Lower leg skin (tissue), 4 donors: ENCODE measurements at places on chromosomes 7 and 10.

DNA sequence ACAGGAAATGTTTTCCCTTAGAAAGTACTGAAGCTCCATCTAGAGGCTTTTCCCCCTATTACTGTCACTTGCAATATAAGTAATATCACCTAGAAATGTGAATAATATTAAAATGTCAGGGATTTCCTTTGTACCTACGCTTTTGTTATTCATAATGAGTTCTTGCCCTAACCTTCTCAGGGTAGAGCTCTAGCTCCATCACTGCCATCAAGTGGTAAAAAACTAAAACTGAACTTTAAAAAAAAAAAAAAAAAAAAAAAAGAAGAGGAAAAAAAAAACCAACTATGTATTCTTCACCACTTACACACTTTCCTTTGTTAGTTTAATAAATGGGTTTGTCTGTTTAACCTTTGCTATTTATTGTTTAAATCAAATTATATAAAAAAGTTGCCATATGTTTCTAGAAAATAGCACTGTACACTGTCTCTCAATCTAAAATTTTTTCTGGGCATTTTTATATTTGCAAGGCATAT lies 49.9 kb downstream of the DNAJC1 start:
- DNase-seq: no peak

- DNase-seq: no peak
Measured at GRCh38 chr7:31000161-31000693, 36.5 kb downstream of the GHRHR start.

DNA sequence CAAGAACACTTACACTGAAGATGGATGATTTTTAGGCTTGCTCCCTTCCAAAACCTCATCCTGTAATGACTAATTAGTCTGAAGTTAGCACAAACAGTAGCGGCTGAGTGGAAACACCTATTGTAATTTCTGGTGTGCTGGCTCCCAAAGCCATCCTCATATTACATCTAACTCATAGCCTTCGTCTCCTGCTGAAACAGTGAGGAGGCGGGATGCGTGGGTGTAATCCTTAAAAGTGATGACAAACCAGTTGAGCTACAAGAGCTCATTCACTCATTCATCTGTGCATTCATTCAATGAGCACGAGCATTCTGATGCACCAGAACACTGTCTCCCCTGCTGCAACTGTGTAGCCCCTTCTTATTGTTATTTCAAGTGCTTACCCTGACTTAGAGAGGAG lies 235.3 kb downstream of the CALN1 start:
- no peak for DNase-seq

- DNase-seq: peak; percentile 86
Measured at GRCh38 chr10:113385021-113385999, 167.5 kb upstream of the HABP2 start.

DNA sequence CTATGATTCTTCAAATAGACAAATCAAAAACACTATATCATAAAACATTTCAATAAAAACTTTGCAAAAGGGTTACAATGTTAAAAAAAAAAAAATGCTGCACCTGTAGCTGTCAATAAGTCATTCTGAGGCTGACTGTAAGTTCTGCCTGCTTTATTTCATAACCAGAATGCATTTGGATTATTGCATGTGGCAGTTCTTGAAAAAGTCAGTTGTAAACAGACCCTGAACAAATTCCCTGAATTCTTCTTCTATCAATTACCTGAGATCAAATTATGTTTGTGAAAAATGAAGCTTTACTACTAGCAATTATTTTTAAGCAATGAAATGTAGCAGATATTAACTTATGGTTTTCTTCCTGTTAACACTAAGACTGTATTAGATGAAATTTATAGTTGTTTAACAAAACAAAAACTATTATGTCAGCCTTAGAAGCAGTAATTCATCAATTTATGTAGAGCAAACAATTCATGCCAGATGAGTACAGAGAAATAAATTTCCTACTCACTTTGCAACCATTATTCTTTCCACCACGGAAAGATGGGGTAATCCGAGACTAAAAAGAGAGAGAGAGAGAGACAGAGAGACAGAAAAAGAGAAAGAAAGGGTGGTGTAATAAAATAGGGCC lies 107.8 kb downstream of the SFMBT2 start:
- DNase-seq: no peak

DNA sequence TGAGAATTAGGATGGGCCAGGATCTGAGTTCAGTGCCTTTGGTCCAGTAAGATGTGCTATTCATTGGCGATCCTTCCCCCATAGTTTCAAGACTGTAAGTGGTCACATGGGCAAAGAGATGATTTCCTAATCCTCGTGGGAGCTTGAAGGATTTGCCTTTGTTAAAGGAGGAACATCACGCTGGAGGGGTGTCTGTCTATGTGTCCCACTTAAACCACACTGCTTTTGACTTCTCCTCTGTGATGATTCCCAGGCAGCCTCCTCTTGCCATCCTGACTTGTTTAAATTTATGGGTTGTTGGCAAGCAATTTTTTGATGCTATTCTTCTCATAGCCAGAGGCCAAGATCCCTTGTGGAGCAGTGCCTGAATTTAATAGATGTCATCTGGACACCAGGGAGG lies 154.0 kb downstream of the TCF7L2 start:
- no peak for DNase-seq

DNA sequence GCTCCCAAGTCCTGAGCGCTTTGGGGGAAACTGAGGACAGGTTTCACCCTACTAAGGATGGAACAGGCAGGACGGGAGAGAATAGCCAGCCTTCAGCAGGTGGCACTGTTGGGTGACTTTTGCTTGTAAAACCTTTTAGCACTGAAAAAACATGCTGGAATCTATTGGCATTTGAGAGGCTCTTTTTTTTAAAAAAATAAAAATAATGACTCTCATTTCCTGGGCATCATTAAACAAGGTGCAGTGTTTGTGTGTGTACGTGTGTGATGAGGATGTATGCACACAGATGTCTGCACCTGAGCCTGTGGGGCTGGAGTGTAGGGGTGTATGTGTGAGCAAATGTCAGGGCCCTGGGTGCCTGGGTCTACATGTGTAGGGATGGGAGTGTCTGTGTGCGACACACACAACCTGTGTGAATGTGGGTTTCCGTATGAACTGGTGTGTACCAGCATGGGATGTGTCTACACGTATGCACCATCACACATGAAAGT lies 177.9 kb downstream of the RPS24 start:
- no peak for DNase-seq

- peak; percentile 26 for DNase-seq
Measured at GRCh38 chr7:2309889-2310331, 4.3 kb downstream of the SNX8 start.

DNA sequence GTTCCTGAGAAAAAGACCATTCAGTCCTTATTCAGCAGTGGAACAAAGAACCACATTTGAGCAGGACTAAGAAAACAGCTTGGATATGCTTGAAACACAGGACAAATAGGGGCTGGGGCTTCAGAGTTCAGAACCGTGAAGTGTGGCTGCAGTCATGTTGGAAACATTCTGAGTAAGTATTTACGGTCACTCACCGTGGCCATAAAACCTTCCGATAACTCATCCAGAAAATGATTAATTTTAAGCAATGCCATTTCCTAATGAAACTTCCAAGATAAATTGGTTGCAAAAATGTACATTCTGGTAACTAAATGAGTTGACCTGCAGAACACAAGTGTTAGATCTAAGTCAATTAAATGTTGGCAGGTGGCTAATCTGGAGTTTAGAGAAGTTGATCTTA lies 279.2 kb downstream of the CXCL12 start:
- no peak for DNase-seq

GRCh38 chr7:102089175-102090098 lies 197.2 kb upstream of the SH2B2 start:
- no peak for DNase-seq

GRCh38 chr7:18469316-18469715 lies 26.2 kb upstream of the HDAC9 start:
- DNase-seq: no peak

DNA sequence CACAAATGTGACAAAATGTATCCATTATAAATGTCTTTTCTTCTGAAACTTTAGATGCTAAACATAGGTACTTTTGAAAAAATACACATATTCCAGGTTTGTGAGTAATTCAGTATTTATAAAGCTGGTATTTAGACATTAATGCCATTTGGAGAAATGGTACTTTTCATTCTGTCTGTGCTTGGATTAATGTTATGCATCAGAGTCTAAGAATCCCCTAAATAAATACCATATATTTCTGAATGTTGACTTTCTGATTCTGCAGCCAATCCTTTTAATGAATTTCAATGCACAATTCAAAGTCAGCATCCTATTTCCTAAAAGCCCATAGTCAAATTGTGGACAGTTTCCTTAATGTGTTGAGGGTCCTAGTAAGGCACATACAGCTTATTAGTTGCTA lies 145.0 kb downstream of the DKK1 start:
- no peak for DNase-seq

DNA sequence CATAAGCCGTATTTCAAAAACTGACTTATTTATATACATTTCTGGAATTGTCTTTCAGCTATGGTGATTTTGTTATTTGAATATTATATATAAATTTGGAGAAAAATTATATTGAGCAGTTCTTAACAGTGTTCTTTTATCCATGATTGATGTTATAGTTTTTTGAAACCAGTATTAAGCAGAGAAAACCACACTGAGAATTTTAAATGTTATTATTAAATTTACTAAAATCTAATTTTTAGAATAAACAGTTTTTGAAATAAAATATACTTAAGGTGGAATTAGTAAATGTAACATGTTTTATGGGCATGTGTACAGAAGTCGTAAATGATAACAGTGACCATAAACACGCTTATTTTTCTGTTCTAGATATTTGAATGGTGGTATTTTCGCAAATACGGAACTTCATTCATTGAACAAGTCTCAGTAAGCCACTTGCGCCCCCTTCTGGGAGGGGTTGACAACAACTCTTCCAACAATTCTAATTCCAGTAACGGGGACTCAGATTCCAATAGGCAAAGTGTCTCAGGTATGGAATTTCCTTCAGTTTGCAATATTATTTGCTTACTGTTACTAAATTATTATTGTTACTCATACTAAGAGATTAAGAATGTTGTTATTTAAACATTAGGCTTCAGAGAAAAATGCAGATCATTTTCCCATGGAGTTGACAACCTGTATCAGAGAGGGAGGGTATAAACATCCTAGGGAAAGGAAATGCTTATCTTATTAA lies 166.1 kb downstream of the ST7 start:
- DNase-seq: peak; percentile 95

DNA sequence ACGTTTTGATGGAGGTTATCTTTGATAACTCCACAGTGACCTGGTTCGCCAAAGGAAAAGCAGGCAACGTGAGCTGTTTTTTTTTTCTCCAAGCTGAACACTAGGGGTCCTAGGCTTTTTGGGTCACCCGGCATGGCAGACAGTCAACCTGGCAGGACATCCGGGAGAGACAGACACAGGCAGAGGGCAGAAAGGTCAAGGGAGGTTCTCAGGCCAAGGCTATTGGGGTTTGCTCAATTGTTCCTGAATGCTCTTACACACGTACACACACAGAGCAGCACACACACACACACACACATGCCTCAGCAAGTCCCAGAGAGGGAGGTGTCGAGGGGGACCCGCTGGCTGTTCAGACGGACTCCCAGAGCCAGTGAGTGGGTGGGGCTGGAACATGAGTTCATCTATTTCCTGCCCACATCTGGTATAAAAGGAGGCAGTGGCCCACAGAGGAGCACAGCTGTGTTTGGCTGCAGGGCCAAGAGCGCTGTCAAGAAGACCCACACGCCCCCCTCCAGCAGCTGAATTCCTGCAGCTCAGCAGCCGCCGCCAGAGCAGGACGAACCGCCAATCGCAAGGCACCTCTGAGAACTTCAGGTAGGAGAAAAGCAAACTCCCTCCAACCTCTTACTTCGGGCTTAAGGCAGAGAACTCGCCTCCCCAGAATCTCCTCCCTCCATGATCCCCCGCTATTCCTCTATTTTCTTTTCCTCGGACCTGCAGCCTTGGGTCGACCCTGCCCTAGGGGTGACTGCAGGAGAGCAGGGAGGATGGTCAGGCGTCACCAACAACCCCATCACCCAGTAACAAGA lies at the start of gene SERPINE1:
TSS of gene SERPINE1 (plus strand) at position 454 of the 809 bp plus-strand sequence. CDS start 1,290 bp downstream, outside the sequence.
- DNase-seq: peak; percentile 92

DNA sequence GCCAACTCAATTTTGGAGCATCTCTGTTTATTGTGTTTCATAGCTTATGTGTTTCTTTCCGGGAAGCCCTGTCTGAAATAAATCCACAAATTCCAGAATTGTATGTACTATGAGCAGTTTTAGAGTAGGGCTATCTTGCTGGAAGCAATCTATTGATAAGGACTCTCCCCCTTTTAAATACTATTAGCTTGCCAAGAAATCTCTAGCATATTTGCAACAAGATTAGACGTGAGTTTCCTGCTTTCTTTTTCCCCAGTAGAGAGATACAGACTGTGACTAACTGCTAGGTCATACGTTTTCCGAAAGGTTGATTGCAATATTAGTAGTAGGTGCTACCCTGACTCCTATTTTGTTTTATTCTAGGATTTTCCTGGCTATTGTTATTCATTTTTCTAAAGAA lies 277.0 kb downstream of the MALRD1 start:
- DNase-seq: no peak

DNA sequence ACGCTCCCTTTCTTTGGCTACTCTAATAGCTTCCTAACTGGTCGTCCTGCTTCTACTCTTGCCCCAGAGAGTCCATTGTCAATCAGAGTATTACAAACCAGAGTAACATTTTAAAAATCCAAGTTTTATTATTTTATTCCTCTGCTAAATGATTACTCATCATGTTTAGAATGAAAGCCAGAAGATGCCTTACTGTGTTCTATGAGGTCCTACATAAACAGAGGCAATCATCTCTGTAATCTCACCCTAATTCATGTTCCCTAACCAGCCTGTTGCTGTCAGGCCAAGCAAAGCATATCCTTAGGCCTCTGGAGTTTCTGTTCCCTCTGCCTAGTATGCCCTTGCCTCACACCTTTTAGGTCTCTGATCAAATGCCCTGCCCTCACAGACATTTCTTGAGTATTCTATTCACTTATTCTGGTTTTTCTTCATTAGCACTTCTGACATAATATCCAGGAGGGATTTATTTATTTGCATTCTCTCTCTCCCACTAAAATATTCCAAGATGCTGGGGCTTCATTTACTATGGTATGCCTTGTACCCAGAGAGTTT lies 497.5 kb downstream of the PHTF2 start:
- no peak for DNase-seq
